Central memory CD8-positive, alpha-beta T cell (primary cell): ENCODE measurements at places on chromosomes 2 and 18.

DNA sequence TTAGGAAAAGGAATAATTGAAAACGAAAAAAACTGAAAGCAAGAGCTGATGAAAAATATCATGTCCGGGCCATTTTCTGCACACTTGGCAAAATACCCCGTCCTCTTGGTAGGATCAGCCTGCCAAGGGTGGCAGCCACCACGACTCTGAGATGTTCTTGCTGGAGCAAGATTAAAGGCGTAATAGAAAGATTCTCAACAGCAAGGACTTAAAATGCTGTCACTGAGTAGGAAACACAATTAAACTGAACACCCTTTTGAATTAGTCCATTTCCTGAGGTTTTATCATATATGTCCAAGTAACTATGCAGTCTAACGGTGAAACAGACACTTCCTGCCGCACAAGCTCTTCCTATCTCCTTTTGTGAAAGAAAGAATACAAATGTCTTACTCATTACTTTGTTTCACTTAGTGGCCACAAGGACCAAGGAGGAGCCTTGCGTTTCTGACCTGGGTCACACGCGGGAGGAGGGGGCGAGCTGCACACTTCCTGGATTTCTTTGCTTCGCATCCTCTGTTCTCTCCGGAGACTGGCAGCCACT, 222.7 kb downstream of the PIEZO2 start:
- H3K36me3 ChIP-seq: no peaks in the 10 kb centered on the region
- DNase-seq: no peak
- H3K27ac ChIP-seq: no peak overlapping the region
- no peak overlapping the region for H3K4me3 ChIP-seq
- peaks cover 12% of the 10 kb centered on the region for H3K27me3 ChIP-seq
- no peaks in the 10 kb centered on the region for H3K4me1 ChIP-seq

DNA sequence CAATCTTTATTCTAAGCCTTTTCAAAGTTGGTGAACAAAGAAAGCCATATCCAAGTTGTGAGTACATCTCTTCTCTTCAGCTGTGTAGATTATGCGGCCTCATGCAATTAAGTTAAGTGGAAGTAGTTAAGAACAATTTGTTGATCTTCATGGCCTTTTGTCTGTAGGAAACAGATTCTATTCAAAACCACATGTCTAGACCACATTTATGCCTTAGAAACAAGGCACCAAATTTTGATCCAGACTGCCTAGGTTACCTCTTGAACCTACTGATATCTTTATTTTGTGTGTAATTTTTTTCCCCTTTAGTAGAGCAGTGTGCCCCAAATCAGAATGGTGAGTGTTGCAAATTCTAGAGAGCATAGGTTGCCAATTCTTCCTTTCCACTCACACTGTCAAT, 101.6 kb upstream of the CERS6 start:
- no peaks in the 10 kb centered on the region for H3K27me3 ChIP-seq
- H3K36me3 ChIP-seq: no peaks in the 10 kb centered on the region
- H3K27ac ChIP-seq: no peak overlapping the region

GRCh38 chr2:17083902-17084301, 418.3 kb upstream of the CYRIA start:
- peaks cover 3% of the 10 kb centered on the region for H3K36me3 ChIP-seq
- no peak overlapping the region for H3K27ac ChIP-seq
- no peak overlapping the region for H3K4me3 ChIP-seq
- H3K4me1 ChIP-seq: no peaks in the 10 kb centered on the region

DNA sequence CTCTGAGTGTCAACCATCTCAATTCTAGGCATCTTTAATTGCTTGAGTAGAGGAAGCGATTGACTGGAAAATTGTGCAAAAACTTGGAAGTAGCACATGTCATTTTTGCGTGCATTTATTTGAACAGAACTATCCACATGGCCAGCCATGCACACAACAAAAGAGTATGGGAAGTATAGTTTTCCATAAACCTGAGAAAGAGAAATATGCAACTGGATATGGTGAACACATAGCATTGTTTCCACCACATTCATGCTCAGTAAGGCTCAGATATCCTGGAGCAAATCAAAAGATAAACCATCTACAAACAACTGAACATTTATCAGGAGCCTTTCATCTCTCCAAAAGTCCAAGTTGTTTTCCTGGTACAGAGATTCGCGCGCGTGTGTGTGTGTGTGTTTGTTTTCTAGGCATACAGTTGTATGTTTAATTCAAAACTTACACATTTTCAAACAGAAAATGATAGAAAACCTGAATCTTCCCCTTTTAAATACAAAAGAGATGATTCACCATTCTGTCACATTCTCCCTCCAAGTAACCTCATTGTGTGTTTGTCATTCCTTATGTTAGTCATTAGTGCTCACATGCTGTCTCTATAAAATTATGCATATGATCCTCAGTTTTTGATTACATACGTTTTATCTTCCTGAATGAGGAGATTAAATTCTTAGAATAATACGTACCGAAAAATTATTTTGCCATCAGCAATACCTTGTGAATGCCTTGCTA, 780.4 kb upstream of the NRXN1 start:
- no peak overlapping the region for H3K4me3 ChIP-seq
- no peaks in the 10 kb centered on the region for H3K4me1 ChIP-seq
- no peak for DNase-seq
- no peak overlapping the region for H3K27ac ChIP-seq
- no peaks in the 10 kb centered on the region for H3K27me3 ChIP-seq

GRCh38 chr2:150208689-150209088, 278.8 kb downstream of the RND3 start:
- H3K27ac ChIP-seq: no peak overlapping the region
- no peaks in the 10 kb centered on the region for H3K4me1 ChIP-seq
- DNase-seq: no peak
- H3K4me3 ChIP-seq: no peak overlapping the region
- H3K36me3 ChIP-seq: no peaks in the 10 kb centered on the region

GRCh38 chr18:60563082-60563481, 190.5 kb upstream of the MC4R start:
- no peaks in the 10 kb centered on the region for H3K27me3 ChIP-seq
- no peak for DNase-seq
- H3K4me3 ChIP-seq: no peak overlapping the region
- H3K4me1 ChIP-seq: no peaks in the 10 kb centered on the region
- H3K36me3 ChIP-seq: no peaks in the 10 kb centered on the region

DNA sequence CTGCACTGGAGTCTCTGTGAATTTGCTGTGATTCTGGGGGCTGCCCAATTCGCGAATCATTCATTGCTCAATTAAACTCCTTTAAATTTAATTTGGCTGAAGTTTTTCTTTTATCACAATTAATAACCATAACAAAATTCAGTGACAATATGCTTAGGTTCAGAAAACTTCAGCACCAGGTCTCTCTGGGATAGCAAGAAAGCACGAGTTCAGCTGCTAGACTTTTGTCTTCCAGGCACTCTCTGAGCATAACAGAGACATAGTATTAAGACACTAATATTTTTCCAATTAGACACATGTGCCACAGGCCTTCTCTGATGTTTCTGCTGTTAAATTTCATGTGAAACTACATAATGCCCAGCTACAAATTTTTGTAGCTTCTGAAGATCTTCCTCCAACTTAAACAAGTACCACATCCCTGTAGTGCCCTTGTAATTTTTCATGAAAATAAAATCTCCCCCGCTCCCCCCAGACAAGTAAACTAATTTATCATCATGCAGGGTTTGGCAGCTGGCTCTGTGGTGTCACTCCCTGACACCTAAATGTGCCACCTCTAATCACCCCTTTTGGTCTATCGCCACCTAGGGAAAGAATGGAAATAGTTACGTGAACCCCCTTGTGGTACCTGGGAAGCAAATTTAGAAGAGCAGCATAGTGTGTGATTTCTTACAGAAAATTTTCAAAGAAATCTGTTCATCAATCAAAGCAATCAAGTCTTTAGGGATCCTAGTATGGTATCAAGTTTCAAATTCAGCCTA, 94.1 kb downstream of the CSRNP3 start:
- H3K36me3 ChIP-seq: no peaks in the 10 kb centered on the region
- H3K4me3 ChIP-seq: no peak overlapping the region
- no peak overlapping the region for H3K27ac ChIP-seq
- no peaks in the 10 kb centered on the region for H3K4me1 ChIP-seq

GRCh38 chr2:126657636-126658318, 1.8 kb downstream of the GYPC start:
- peaks cover 75% of the 10 kb centered on the region for H3K4me1 ChIP-seq
- DNase-seq: peak; percentile 67
- peaks cover 27% of the 10 kb centered on the region for H3K36me3 ChIP-seq
- no peaks in the 10 kb centered on the region for H3K27me3 ChIP-seq

DNA sequence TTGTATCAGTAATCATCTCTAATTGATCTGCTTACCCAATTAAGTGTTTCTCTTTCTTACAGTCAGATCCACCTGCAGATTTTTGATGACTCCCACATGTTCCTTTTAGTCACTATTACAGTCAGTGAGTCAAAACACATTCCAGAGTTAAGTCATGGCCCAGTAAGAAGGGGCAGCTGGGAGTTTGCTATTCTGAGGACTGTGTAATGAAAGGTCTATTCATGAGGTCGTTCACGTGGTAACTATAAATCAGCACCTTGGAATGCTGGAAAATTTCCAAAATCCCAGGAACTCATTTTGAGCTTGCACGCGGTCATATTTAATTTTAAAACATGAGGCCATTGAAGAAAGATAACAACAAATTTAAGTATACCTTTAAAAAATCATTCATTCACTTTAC, 252.5 kb downstream of the XIRP2 start:
- no peak overlapping the region for H3K27ac ChIP-seq
- H3K4me1 ChIP-seq: no peaks in the 10 kb centered on the region
- no peak for DNase-seq
- peaks cover 1% of the 10 kb centered on the region for H3K36me3 ChIP-seq

- no peak overlapping the region for H3K27ac ChIP-seq
- peaks cover 13% of the 10 kb centered on the region for H3K4me1 ChIP-seq
- H3K27me3 ChIP-seq: peaks cover 27% of the 10 kb centered on the region
- no peaks in the 10 kb centered on the region for H3K36me3 ChIP-seq
- DNase-seq: no peak
These were observed 963 bp downstream of the ERFE start for GRCh38 chr2:238159661-238160205.

DNA sequence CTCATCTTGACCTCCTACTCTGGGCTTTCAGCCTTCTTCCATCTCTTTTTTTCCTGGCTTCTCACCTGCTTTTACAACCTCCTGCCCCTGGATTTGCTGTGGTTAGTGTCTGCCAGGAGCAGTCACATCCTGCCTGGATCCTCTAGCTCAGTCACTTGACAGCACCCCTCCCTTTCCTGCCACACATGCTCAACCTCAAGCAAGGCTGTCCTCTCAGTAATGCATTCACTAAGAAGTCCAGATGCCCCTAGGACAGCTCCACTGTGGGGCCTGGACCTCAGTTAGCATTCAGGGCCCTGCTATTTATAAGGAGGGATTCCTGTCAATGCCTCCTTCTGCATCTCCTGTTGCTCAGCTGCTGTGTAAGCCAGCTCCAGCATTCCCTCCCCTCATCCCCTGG, 275.5 kb downstream of the SMAD2 start:
- H3K4me3 ChIP-seq: no peak overlapping the region
- H3K27ac ChIP-seq: no peak overlapping the region
- no peaks in the 10 kb centered on the region for H3K4me1 ChIP-seq
- H3K36me3 ChIP-seq: no peaks in the 10 kb centered on the region
- H3K27me3 ChIP-seq: peaks cover 14% of the 10 kb centered on the region

DNA sequence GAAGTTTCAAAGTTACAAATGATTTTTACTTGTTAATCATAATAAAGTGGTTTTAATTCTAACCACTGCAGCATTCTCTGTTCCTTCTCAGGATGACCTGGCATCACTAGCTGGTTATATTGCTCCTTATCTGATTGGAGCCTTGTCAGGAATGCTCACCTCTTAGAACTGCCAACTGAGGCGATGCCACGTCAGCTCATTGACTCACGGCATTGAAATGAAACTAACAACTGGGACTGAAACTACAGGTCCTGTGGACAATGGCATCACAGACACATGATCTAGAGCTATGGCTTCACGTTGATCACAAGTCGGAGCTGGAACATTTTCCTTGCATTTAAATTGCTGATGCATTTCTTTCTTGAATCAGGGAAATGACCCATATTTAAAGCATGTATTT, 54.9 kb upstream of the MAP2 start:
- no peak overlapping the region for H3K27ac ChIP-seq
- no peak overlapping the region for H3K4me3 ChIP-seq
- no peaks in the 10 kb centered on the region for H3K27me3 ChIP-seq
- no peaks in the 10 kb centered on the region for H3K36me3 ChIP-seq
- no peaks in the 10 kb centered on the region for H3K4me1 ChIP-seq
- DNase-seq: no peak

DNA sequence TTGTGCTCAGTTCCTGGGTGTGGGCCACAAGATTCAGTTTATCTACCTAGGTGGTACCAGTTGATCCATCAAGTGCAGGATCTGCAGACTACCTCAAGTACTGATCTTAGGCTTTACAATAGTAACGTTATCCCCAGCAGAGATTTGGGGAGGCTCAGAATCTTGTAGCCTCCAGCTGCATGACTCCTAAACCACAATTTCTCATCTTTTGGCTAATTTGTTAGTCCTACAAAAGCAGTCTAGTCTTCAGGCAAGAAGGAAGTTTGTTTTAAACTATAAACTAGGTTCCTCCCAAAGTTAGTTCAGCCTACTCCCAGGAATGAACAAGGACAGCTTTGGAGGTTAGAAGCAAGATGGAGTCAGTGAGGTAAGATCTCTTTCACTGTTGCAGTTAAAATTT, 213.5 kb upstream of the PIEZO2 start:
- H3K4me3 ChIP-seq: no peak overlapping the region
- no peaks in the 10 kb centered on the region for H3K27me3 ChIP-seq
- DNase-seq: no peak
- no peaks in the 10 kb centered on the region for H3K4me1 ChIP-seq
- H3K36me3 ChIP-seq: peaks cover 1% of the 10 kb centered on the region

GRCh38 chr2:151029406-151030157, 232.1 kb downstream of the RBM43 start:
- no peak for DNase-seq
- H3K4me1 ChIP-seq: no peaks in the 10 kb centered on the region
- peaks cover 34% of the 10 kb centered on the region for H3K27me3 ChIP-seq
- H3K36me3 ChIP-seq: no peaks in the 10 kb centered on the region

DNA sequence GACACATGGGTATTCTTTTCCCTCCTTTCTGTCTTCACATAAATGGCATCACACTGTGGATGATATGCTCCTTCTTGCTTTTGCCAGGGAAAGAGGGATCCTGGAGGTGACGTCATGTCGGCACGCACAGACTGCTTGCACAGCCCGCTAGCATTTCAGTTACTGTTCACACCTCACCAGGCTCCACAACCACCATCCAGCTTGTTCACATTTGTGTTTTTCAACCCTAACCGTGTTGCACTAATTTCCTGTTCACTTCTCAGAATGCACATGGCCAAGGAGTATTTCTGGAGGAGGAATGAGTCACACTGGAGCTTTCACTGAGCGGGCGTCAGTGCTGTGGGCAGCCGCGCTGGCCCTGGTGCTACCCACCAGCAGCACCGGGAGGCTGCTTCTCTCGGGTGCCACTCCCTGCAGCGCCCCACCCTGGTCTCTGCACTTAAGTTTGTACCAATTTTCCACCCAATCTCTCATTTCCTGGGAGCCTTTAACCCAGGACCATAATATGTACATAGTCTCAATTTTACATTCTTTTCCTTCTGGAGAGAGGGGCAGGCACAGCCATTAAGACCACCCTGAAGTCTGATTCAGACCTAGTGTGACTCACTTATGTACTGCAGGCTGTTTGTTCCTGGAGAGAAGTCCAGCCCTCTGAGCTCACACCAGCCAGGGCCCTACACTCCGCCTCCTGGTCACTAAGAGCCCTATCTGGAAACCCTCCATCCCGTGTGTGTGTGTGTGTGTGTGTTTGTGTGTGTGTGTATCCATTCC, 65.1 kb downstream of the MBP start:
- H3K27ac ChIP-seq: peak overlapping the region; percentile 94
- H3K4me3 ChIP-seq: peak overlapping the region; percentile 71
- peaks cover 73% of the 10 kb centered on the region for H3K36me3 ChIP-seq
- H3K27me3 ChIP-seq: no peaks in the 10 kb centered on the region
- peaks cover 95% of the 10 kb centered on the region for H3K4me1 ChIP-seq

GRCh38 chr2:69291721-69292120, 95.3 kb downstream of the GFPT1 start:
- H3K4me3 ChIP-seq: no peak overlapping the region
- no peaks in the 10 kb centered on the region for H3K36me3 ChIP-seq
- H3K4me1 ChIP-seq: no peaks in the 10 kb centered on the region
